ENCODE measurements at places on chromosomes 7 and 10.

DNA sequence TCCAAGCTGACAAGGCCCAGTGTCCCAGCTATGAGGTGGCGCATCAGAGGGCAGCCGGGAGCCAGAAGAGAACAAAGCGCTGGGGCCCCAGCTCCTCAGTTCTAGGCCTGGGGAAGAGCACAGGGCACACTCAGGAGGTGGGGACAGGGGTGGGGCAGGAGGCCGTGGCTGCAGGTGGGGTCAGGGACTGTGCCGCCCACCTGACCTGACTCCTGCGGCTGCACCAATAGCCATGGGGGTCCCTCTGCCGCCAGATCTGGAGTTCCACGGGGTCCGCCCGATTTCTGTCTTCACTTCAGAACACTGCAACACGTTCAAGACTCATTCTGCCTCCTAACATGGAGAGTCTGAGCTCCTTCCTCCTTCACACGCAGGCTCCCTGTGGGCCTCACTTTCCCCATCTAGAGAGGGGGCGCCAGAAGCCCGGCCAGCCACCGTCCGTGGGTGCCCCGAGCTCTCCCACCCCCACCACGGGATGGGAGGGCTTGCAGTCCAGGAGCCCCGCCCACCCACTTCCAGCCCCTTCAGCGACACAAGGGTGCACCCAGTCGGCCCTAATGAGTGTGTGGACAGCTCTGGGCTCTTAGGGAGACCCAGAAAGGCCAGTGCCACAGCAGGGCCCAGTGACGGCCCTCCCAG, 278.3 kb downstream of the MAD1L1 start:
- DNase-seq, result no peak

GRCh38 chr7:140656548-140657515, 15.9 kb upstream of the ADCK2 start:
- DNase-seq, result peak; percentile 76

DNA sequence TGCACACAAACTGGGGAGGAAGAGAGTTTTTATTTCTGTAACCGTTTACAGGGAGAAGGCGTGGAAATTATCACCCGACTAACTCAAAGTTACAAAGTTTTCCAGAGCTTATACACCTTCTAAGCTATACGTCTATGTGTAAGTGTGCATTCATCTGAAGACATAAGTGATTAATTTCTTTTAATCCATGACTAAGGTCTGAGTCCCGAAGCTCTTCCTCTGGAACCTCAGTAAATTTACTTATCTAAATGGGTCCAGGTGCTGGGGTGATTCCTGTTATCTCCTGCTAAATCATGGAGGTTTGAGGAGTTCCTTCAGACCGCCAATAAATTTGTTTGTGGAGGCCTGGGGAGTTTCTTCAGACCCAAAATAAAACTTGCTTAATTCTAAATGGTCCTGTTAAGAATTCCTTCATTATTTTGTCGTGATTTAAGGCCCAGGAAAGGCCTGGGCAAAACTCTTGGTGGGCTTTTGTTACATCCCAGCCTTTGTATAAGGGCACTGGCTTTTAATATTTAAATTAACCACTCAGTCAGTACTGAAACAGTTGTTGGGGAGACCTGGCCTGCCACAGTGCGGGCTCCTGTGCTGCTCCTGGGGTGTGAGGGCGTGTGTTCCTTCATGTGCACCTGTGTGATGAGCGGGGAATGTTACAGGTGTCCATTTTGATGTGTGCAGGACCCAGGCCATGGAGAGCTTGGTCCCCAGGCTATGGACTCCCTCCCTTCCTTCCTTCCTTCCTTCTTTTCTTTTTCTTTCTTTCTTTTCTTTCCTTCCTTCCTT, 5.8 kb upstream of the METTL27 start:
- no peak for DNase-seq

GRCh38 chr7:149796287-149796860, 23.0 kb upstream of the ZNF467 start:
- DNase-seq, result no peak

DNA sequence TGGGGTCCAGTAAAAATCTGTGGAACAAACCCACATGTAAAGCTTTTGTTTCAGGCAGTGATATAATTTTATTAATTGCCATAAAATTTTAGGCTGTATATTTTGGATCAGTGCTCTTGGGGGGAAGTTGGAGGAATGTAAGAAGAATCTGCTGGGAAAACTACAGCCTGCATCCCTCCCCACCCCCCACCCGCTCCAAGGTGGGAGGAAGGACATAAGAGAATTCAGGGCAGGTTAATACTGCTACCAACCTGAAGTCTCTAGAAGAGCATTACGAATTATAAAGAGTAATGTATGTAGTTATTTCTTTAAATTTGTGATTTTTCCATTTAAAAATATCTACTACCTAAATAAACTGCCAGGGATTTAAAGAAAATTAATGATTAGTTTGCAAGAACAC, 47.2 kb upstream of the GPR37 start:
- DNase-seq, result no peak

- DNase-seq, result no peak
Observed at GRCh38 chr7:36827726-36828703, 103.7 kb upstream of the AOAH start.

- peak; percentile 60 for DNase-seq
Observed at GRCh38 chr10:103712898-103713498, 142.4 kb downstream of the SH3PXD2A start.

Measured in AML-193 (cell line).